ENCODE measurements at places on chromosomes 16 and 17.

DNA sequence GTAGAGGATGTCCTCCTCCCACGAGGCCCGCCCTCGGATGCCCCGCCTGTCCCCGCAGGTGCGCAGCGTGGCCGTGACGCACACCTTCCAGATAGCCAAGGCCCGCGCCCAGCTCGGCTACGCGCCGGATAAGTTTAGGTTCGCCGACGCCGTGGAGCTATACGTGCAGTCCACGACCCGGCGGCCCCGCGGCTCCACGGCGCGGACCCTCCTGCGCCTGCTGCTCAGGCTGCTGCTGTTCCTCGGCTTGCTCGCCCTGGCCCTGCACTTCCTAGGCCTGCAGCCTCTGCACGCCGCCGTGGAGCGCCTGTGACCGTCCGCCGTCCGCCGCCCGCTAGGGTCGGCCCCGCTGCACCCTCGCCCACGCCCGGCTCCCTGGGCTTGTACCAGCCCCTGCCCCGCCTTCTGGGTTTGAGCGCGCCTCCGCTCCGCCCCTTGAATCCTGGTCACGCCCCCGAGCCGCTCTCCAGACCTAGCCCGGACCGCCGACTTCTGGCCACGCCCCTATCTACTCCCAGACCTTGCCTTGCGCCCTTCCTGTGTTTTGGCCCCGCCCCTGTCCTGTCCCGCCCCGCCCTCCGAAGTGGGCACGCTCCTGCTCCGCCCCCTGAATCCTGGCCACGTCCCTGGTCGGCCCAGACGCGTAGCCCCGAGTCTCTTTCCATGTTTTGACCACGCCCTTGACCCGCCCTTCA is 15.8 kb upstream of the EEF2K start:
- peak; percentile 98 for DNase-seq

- DNase-seq = no peak
Observed at GRCh38 chr16:88351491-88352101, 31.2 kb upstream of the ZNF469 start.

DNA sequence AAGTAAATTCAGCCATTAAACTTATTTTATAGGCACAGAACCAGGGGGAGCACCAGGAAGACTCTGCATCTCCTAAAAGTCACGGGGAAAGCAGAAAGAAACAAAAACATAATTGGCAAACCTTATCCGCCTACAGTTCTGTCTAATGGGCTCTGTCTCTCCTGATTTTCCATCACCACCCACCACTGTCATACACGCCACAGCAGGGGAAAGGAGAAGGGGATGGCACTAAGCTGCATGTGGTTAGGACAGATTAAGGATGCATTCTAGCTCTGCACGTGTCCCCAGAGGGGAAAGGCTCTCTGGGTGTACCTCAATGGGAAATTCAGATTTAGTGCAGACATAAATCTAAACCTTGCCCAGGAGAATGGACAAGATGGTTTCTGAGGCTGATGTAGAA is 359.8 kb downstream of the TMEM114 start:
- no peak for DNase-seq

DNA sequence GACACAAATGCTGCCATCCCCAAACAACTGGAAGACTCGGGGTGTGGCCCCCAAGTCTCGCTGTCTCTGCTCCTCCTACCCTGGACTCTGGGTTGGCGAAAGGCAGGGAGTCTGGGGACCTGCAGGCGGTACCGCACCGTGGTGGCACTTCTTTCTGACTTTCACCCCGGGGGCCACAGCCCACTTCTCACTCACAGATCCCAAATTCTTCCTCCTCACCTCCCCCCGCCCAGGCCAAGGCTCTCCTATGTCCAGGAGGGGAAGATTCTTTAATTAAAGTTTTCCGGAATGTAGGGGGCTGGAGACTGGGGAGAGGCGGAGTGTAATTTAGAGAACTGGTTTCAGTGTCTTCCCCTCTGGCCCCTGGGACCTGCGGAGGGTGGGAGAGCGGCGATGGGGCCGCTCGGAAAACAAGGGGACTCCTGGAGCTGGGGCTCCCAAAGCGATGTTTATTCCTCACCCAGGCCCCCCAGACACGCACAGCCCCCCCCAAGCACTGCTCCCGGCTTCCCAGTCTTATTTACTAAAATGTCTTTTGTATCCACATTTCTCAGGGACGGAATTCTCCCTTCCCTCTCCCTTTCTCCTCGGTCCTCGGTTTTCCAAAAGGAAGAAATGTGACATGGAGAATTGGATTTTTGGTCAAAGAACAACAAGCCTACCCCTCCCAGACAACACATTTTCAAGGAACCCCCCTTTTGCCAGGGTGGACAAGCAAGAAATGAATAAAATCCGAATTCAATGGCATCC is 1.2 kb downstream of the WNT3 start:
- DNase-seq = no peak

GRCh38 chr17:33603789-33604188 is 310.7 kb upstream of the ASIC2 start:
- no peak for DNase-seq

GRCh38 chr17:386141-386876 is 33.7 kb upstream of the RPH3AL start:
- peak; percentile 90 for DNase-seq

DNA sequence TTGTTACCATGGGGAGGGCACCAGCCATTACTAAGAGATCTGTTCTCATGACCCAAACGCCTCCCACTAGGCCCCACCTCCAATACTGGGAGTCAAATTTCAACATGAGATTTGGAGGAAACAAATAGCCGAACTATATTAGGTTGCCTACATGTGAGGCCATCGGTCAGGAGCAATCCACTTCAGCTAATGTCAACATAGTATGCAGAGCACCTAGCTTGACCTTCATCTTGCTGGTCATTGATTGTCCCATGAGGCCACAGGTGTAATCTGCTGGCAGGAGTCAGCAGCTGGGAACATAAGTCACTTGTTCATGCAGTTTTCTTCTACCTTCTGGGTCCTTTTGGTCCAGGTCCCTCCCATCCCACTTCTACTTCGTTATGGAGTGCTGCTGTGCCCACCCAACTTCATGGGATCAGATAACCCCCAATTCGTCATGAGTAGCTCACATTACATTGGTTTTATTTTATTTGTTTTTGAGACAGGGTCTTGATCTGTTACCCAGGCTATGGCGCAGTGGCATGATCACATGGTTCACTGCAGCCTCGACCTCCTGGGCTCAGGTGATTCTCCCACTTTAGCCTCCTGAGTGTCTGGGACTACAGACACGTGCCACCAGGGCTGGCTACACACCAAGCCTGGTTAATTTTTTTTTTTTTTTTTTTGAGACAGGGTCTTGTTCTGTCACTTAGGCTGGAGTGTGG is 5.9 kb upstream of the KPNA2 start:
- no peak for DNase-seq

DNA sequence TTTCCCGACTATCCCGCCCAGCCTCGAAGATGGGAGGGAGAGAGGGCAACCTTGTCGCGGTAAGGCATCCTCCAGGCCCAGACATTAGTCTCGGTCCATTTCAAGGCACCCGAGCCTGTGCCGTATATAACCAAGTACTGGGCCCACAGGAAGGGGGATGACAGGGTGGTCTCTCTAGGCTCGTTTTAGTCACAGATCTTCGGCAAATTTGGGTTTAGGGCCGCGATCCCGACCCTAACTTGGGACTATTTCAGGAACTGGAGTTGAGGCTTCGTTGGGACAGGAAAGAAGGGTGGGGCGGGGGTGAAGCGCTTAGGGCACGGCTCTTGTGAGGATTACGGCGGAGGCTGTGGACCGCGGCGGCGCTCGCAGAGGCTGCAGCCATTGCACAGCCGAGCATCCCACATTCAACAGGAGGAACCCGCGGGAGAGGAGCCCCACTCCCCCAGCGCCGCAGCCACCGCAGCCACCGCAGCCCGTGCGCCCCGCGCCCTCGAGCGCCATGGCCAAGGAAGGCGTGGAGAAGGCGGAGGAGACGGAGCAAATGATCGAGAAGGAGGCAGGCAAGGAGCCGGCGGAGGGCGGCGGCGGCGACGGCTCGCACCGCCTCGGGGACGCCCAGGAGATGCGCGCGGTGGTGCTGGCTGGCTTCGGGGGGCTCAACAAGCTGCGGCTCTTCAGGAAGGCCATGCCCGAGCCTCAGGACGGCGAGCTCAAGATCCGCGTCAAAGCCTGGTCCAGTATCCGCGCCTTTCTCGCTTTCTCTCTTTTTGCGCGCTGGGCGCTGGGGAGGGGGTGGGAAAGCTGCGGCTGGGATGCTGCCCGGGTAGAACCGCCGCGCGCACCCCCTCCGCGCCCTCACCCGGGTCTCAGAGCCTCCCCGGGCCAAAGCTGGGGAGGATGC is at the start of gene VAT1L:
TSS of gene VAT1L (plus strand) at position 384 of the 904 bp plus-strand sequence. CDS start at position 503, 119 bp downstream.
- peak; percentile 91 for DNase-seq

Measured in cerebellum (tissue), 4 donors.